Naive thymus-derived CD8-positive, alpha-beta T cell (primary cell): ENCODE measurements at places on chromosomes 1 and 21.

GRCh38 chr1:176017722-176018121 lies 189.4 kb downstream of the COP1 start:
- DNase-seq: no peak

DNA sequence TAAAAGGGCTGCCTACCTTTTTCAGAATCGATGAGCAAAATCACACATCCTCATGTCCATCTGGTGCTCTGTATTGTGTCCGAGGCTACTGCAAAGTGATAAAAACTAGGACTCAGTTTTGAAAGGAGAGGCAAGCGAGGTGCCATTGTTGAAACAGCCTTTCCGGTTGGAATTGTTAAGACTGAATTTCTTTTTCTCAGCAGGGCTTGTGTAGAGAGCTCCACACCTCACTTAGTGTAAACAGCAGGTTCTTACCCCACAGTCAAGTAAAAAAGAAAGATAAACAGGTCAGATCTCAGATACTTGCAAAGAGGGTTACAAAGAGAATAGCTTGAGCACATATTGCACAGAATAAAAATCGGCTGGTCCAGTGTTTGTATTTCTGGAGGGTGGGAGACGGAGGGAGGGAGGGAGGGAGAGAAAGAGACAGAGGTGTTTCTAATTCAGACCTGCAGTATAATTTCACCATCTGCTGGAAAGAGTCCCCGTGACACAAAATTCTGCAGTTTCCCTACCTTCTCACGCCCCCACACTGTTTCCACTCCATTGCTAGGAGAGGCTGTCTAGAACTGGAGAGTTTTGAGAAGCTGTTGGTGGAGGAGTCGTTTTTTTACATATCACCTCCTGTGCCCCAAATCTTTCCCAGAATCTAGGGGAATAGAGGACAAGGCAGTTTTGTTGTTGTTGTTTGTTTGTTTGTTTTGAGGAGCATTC lies 82.5 kb downstream of the EDEM3 start:
- DNase-seq: no peak

GRCh38 chr1:99644279-99645004 lies 1.5 kb upstream of the PALMD start:
- no peak for DNase-seq

DNA sequence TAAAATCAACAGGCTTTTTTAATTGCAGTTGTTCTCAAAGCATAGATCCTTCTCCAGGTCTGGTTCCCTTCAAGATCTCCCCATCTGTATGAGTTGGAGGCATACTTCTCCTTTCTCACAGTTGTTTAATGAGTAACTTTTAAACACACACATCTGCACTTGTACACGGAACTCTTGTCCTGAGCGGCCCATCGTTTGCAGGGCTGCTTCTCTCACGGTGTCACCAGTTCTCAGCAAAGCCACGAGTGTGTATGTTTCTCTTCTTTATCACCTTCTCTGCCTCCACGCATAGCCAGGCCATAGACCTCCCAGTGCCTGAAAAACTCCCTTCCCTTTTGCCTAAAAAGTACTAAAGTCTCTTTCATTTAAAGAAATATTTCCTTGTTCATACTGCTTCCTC lies 68.7 kb upstream of the ROR1 start:
- DNase-seq: no peak

- no peak for DNase-seq
These were observed 162.9 kb upstream of the SNX7 start for GRCh38 chr1:98498651-98499050.

DNA sequence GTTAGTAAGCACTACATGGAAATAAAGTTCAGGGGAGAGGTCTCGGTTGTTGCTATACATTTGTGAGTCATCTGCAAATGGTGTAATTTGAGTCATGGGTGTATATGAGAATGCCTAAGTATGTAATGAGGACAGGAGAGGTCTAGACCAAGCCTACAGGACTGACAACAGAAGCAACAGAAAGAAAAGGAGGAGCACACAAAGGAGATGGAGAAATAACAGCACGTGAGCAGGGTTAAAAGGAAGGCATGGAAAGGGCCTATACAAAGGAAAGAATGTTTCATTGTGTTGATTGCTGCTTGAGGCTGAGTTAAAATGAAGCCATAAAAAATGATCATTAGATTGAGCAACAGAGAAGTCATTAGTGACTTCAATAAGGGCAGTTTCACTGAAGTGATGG lies 28.0 kb upstream of the PRKAA2 start:
- no peak for DNase-seq

DNA sequence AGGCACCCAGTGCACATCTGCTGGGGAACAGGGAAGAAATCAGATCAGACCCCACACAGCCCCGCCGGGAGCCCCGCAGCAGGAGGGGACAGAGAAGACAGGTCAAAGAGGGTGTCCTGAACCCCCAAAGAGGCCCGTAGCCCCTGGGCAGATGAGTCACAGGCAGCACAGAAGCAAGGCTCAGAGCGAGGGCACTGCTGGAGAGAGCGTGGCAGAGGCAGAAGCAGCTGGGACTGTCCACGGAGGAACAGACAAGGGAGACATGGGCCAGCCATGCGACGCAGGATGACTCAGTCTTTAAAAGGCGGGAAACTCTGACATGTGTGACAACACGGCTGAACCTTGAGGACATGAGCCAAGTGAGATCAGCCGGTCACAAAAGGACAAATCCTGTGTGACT lies 14.5 kb upstream of the PRDM16 start:
- DNase-seq: no peak

- DNase-seq: no peak
These were observed at the start of gene HTR6 for GRCh38 chr1:19664453-19665185. TSS of gene HTR6 (plus strand) at chr1:19664875. CDS start at chr1:19665754, 879 bp downstream.

- DNase-seq: no peak
These were observed 48.1 kb upstream of the NRIP1 start for GRCh38 chr21:15112858-15113257.

- DNase-seq: no peak
These were observed 2.5 kb upstream of the TBX15 start for GRCh38 chr1:118990513-118991152.

DNA sequence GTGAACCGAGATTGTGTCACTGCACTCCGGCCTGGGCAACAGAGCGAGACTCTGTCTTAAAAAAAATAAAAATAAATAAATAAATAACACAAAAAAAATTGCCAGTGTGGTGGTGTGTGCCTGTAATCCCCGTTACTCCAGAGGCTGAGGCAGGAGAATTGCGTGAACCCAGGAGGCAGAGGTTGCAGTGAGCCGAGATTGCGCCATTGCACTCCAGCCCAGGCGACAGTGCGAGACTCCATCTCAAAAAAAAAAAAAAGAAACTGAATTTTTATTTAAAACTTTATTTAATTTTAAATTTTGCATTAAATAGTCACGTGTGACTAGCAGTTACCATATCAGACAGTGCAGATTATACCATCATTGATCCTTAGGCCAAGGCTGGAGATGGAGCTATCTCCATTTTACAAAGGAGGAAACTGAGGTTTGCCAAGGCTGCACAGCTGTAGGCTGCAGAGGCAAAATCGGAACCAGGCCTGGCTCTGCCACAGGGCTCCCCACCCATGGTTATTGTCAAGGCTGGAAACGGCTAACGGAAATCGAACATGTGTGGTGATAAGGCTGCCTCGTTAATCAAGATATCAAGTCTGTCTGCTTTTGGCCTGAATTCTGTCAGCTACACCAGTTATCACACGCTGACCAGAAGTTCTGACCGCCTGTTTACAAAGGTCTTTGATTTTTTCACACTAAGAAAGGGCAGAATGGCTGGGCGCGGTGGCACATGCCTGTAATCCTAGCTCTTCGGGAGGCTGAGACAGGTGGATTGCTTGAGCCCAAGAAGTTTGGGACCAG lies 20.5 kb downstream of the HSPG2 start:
- DNase-seq: no peak

DNA sequence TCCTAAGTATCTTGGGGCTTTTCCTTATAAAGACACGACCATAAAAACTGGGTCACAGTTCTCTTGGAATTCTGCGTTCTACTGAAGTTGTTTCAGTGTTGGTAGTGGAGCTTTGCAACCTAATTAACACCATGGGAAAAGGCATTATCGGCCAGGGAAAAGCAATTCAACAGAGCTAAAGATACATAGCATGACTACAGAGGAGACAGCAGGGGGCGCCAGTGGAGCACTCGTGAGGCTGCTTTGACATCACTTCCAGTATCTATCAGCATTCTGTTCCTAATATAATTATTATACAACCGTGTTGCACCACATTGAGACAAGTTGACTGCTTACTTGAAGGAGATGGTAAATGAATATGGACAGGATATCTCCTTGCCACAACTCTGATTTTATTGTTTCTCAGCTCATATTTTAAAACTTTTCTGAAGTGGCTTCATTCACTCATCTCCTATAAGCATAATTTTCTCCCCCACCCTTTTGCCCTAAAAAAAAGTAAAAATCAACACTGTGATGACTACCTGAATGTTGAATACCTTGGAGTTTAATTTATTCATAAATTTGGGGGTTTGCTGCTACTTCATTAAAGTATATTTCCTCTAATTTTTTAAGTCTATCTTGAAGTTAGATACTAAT lies 39.4 kb downstream of the ZP4 start:
- DNase-seq: no peak
